ENCODE measurements at places on chromosomes 1 and 21.
A peak's percentile ranks its signal among the peaks of the same experiment; 100 is the strongest.

- H3K27me3 ChIP-seq, result no peaks in the 10 kb centered on the region
- no peak overlapping the region for H3K27ac ChIP-seq
- H3K4me3 ChIP-seq, result no peak overlapping the region
- no peaks in the 10 kb centered on the region for H3K36me3 ChIP-seq
Observed at GRCh38 chr1:212450331-212450881, 17.7 kb downstream of the NENF start.

DNA sequence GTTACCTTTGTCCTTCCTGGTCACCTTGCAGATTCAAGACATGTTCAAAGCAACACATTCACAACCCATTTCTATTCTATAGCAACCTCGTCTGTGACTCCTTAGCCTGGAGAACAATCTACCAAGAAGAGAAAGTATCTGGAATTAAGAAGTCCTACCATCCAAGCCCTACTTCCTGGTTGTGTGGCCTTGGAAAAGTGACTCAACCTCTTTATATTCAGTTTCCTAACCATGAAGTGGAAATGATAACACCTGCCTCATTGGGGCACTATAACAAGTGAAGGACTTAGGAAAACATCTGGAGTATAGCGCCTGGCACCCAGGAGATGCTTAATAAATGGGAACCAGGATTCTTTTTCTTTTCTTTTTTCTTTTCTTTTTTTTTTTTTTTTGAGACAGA, 36.5 kb upstream of the SRRM1 start:
- H3K36me3 ChIP-seq, result no peaks in the 10 kb centered on the region
- no peaks in the 10 kb centered on the region for H3K27me3 ChIP-seq
- no peak overlapping the region for H3K27ac ChIP-seq
- no peaks in the 10 kb centered on the region for H3K4me1 ChIP-seq
- H3K4me3 ChIP-seq, result no peak overlapping the region
- no peak for DNase-seq

DNA sequence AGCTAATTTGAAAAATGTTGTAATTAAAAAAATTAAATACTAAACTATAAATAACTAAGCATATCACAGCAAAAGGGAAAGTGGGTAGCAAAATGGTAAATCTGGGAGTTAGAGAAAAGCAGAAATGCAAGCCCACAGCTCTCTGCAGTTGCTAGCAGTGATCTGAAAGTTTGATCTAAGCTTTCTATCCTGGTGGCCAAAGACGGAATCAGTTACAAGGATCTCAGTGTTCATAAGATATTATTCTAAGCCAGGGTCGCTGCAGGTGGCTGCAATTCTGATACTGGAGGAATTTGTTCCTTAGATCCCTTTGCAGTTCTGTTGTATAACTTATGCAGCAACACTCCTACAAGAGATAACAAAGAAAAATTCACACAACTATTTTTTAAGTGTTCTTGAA, 363.7 kb downstream of the SETD4 start:
- no peak overlapping the region for H3K27ac ChIP-seq
- peaks cover 4% of the 10 kb centered on the region for H3K4me1 ChIP-seq
- no peak for DNase-seq
- H3K4me3 ChIP-seq, result no peak overlapping the region
- no peaks in the 10 kb centered on the region for H3K36me3 ChIP-seq

GRCh38 chr1:153866045-153866850, 56.5 kb downstream of the GATAD2B start:
- DNase-seq, result no peak
- H3K27me3 ChIP-seq, result no peaks in the 10 kb centered on the region
- no peak overlapping the region for H3K27ac ChIP-seq
- H3K36me3 ChIP-seq, result no peaks in the 10 kb centered on the region
- no peak overlapping the region for H3K4me3 ChIP-seq
- H3K4me1 ChIP-seq, result peaks cover 11% of the 10 kb centered on the region

GRCh38 chr1:117017062-117017461, 15.5 kb downstream of the CD101 start:
- no peak overlapping the region for H3K4me3 ChIP-seq
- no peak for DNase-seq
- no peak overlapping the region for H3K27ac ChIP-seq
- no peaks in the 10 kb centered on the region for H3K27me3 ChIP-seq

DNA sequence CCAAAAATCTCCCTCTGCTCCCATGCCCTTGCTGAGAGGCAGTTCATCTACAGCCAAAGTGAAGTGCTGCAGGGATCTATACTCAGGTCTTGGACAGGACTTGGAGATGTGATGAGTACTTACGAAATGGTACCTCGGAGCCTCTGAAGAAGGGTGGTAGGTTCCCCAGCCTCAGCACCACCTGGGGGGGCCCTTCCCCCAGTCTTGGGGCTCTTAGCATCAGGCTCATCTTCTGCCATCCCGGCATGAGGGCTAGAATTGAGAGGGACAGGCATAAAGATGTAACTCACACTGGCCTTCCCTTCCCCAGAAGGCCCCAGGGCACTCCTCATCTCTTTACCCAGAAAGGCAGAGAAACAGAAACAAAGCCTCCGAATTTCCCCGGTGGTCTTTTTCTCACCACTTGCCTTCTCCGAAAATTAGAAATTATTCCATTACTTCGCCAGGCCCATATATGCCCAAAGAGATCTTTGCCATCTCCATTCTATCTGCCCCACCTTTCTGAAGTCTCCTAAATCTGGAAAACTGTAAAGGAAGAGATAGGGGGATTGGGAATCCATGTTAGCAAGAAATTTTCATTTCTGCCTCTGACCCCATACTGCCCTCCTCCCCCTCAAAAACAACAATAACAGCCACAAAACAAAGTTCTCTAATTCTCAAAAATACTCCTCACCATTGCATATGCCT, 827 bp downstream of the RFX5 start:
- peaks cover 23% of the 10 kb centered on the region for H3K4me1 ChIP-seq
- H3K27me3 ChIP-seq, result no peaks in the 10 kb centered on the region
- H3K36me3 ChIP-seq, result peaks cover 24% of the 10 kb centered on the region
- H3K4me3 ChIP-seq, result peak overlapping the region; percentile 97
- no peak for DNase-seq
- H3K27ac ChIP-seq, result peak overlapping the region; percentile 98

GRCh38 chr1:53294061-53294460, 33.8 kb downstream of the LRP8 start:
- H3K27me3 ChIP-seq, result no peaks in the 10 kb centered on the region
- no peaks in the 10 kb centered on the region for H3K36me3 ChIP-seq
- no peak for DNase-seq
- H3K4me3 ChIP-seq, result no peak overlapping the region
- H3K4me1 ChIP-seq, result peaks cover 26% of the 10 kb centered on the region

All from CD8-positive, alpha-beta memory T cell (primary cell).